ENCODE measurements at places on chromosomes 2 and 18. TPM values are rescaled to one million over a fixed set of nuclear protein-coding genes. Genes with fewer than 3 reads are reported as not detected.

The TOGARAM2 gene
- total RNA-seq: 1.2 TPM

The PRSS56 gene
- total RNA-seq: 2.6 TPM

The SLC9A2 gene
- 2.7 TPM for total RNA-seq

The ANKRD30BL gene
- 0.22 TPM for total RNA-seq

The IL1R2 gene
- 0.18 TPM for total RNA-seq

The LDLRAD4 gene
- 20.8 TPM for total RNA-seq

The PLB1 gene
- total RNA-seq: 1.6 TPM

The PLEKHB2 gene
- 22.3 TPM for total RNA-seq

The PLCL1 gene
- 13.4 TPM for total RNA-seq

The TANC1 gene
- 14.3 TPM for total RNA-seq

The SLC4A5 gene
- 2.2 TPM for total RNA-seq

The ANKRD36C gene
- total RNA-seq: 92.9 TPM

The CDH19 gene
- 2.3 TPM for total RNA-seq

DNA sequence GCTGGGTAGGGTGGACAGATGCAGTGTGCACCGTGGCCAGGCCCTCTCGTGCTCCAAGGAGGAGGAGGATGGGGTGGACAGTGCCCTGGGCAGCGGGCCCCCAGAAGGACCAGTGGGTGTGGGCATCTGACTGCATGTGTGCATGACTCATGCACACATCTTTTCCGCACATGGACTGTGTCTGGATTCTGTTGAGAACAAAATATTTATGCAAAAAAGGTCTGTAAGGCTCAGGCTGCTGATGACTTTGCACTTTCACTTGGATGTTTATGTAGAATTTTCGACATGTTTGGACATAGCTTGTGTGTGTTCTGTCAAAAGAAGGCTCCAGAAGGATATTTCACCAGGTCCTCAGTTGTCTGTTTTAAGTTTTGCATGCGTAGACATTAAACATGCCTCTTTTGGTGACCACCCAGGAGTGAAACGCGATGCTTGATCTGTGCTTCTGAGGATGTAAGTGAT is 45.6 kb downstream of the MTCL1 start:
- no peak for DNase-seq

- DNase-seq: no peak
These were observed 238.8 kb upstream of the FOSL2 start for GRCh38 chr2:28153851-28154250.

GRCh38 chr2:2564300-2565078 is 233.4 kb upstream of the MYT1L start:
- DNase-seq: no peak

DNA sequence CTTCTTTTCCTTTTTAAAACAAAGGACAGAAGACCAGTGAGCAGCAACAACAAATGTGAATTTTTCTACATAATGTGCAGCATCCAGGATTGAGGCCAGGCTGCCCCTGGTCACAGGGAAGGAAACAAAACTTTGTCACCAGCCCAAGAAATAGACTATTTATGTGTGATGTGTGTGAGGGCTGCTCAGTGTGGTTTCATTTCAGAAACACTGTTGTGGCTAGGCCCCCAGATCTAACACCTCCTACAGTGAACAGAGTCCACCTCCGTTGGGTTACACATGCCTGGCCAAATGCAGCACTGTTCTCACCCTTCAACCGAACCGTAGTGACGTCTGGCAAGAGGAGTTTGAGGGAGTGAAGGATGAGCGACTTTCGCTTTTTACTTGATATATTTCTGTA is 146.3 kb upstream of the RIOK3 start:
- DNase-seq: peak; percentile 61

- no peak for DNase-seq
These were observed 417.5 kb downstream of the NUP35 start for GRCh38 chr2:183541766-183542165.

DNA sequence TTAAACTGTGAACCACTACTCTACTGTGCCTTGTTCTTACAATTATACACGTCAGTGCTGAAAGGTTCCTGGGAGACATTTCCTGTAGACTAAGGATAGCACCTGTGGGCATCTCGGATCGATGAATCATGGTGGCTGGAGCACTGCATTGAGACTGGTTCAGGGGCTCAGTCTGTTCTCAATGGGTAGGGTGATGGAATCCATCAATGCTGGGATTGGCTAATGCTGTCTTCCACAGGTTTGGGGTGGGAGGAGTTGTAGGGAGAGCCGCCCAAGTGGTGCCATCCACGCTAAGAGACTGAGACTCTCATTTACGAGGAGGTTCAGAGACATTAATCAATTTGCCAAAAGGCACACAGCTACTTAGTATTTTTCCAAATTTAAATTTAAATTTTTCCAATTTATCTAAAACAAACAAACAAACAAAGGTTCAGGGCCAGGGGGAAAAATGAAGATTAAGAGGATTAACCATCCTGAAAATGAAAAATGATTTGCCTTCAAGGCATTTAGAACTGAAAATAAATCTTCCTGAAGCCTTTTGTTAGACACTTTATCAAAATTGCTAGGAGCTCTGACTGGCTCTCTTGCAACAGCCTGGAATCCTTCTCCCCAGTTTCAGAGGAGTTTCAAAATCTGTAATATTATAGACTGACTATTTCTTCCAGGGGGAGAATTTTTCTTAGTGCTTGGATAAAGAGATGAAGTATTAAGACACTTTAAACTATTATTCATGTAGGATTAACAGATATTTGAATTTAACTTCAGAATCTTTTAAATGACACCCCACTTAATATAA is 359.2 kb downstream of the TGIF1 start:
- no peak for DNase-seq

DNA sequence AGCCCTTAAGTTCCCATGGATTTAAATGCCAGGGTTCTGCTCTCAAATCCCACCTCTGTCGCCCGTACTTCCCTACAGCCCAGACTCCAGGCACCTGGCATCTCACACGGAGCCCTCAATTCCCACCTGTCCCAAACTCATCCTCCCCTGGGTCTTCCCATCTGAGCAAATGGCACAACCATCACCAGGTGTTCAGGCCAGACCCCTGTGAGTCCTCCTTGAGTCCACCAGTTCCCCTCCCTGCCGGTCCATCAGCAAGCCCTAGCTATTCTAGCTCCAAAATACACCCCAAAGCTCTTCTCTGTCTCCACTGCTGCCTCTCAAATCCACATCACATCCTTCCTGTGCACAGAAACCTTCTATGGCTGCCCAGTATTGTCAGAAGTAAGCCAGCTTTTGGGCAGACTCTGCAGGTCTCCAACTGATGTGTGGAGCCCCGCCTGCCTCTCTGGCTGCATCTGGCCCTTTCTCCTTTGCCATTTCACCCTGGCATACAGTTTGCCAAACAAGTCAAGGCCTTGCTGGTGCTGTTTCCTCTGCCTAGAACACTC is 67.7 kb downstream of the DNMT3A start:
- no peak for DNase-seq

DNA sequence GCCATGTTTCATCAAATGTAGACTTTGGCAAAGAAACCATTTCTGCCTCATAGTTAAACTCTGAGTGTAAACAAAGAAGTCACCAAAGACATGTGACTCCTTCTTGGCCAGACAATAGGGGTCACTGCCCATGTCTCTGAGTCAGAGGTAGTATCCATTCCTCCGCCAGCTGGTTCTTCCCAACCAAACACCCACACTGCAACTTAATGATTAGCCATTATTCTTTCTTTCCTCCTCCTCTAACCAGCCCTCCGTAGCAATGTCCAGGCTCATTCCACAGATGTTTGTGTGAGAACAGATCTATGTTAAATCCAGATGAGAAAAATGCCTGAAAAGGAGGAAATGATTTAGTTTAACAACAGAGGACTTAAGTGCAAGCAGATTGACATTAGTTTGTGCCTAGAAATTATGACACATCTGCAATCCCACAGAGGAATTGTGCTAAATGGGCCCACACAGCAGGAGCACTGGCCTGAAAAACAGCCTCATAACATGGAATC is 127.9 kb upstream of the SH3BP4 start:
- peak; percentile 91 for DNase-seq

DNA sequence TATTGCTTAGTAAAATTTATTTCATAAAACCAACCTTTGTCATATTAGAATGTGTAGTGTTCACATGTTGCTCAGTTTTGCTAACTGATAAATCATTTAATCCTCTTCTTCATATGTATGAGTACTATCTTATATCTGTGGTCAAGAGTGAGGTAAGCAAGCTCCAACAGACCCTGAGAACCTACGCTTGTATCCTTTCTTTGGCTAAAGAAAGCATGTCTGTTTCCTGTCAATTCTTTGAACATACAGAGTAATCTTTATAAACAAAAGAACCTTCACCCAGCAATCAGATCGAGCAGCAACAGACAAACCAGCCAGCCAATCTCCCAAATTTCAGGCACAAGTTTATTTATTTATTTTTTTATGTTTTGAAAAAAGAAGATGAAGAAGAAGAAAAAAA is 6.4 kb downstream of the ADCYAP1 start:
- no peak for DNase-seq

DNA sequence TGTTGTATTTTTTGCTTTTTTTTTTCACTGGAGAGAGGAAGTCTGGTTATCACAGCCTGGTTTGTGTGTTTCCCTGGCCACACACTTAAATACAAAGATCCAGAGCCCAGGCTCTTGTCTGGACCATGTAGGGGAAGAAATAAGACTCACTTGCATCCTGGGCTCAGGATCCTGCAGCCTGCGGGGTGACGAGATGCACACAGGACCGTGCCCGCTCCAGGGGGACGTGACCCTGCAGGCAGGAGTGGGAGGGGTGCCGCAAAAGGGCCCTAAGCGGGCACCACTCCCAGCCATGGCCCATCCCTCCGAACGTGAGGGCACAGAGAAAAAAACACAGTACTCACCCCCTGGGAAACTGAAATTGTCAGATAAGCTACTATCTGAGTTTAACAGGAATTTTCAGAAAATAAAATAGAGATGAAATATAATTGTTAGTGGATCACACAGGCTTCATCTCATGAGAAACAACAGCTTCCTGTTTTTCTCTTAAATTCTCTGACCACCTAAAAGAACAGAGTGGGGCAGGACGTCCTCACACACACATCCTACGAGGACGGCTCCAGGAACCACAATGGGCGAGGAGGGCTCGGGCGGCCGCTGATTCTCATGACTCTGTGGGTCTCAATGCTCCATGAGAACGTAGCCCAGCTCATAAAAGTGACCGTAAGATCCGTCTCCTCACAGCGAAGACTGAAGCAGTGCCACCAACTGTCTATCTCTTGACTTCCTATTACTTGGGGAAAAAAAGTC is 142.6 kb upstream of the ALKAL2 start:
- no peak for DNase-seq

DNA sequence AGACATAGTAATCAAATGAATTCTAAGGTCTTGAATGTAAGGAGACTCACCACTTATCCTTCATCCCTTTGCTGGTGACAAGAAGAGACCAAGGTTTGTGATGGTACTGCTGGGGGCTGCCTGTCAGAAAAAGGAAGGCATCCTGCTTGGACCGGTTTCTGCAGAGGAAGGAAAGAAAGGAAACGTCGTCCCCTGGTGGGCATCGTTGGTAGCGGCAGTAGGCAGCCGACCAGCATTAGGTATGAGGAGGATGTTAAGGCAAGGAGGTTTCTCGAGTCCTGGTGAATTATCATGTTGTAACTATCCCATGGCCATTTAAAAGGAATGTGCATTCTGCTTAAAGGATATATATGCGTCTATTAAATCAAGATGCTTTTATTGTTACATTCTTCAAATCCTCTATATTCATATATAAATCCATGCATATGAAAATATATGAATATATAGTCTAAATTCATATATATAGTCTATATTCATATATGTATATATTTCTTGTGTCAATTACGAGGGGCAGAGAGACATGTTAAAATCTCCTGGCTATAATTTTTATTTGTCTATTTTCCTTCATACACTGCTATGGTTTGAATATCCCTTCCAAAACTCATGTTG is 94.4 kb upstream of the TGFA start:
- DNase-seq: peak; percentile 61

DNA sequence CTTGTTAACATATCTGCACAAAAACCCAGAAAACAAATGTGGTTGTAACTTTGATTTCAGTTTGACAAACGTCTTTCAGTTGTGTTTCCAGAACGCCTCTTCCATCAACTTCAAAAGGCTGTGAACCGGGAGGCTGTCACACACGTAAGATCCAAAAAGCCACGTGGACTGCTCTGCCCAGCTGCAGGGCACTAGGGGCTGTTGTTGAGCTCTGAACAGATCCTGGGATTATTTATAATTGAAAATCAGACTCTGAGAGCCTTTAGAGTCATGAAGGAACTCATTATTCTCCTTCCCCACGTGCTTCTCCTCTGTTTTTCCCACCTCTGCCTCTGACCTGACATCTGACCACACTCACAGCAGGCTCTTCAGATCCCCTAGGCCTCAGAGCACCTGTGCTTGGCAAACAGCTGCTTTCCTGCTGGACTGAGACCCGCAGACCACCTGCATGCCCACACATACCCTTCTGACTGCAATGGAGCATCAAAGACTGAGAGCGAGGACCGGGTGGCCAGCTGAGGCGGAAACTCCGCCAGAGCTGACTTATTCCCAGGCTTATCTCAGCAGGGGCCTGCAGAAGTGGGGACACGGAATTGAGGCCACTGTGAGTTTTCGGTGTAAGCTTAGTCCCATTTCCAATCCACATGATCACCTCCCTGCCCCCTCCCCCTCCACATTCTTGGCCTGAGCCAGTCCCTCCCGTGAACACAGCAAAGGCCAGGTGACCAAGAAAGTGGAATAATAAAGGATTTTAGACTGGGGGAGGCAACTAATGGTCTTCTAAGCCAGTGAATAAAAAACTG is 114.8 kb downstream of the ATL2 start:
- DNase-seq: no peak

DNA sequence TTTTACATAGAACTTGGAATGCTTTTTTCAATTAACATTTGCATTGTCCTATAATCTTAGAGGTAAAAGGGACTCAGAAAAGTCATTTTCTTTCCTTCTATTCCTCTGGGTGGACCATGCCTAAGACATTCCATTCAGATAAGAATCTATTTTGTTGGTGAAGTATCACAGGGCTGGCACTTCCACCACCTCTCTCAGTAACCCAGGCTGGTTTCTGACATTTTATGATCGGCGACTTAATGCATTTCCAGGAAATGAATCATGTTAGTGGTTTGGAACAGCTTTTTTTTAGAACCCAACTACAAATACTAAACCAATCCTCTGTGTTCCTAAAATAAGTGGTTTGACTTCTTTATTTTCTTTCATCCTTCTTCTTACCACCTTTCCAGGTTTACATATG is 27.0 kb downstream of the GAD1 start:
- no peak for DNase-seq

- DNase-seq: no peak
These were observed 12.5 kb downstream of the C1D start for GRCh38 chr2:68050353-68050752.

GRCh38 chr2:76977846-76978727 is 544.1 kb downstream of the LRRTM4 start:
- DNase-seq: no peak

DNA sequence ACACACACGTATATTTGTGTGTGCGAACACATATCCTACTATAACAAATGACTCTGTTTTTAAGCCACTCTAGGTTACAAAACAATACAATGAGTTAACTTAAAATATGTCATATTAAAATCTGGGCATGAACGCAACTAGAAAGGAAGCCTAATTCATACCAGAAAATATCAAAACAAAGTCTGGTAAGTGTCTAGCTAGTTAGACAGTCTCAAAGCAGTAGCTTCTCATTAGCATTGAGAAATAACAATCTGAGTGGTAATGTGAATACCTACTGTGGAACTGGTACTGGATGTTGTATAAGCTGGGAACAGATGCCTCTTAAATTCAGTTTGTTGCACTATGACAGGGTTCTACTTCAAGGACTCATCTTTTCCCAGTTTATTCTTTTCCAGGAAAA is 32.5 kb upstream of the WIPF1 start:
- DNase-seq: no peak

All from muscle of leg (tissue), 16 donors.